Activated CD4-positive, alpha-beta T cell treated with anti-CD3 and anti-CD28 coated beads for 24 hours (primary cell): ENCODE measurements at places on chromosomes 7 and 10.

DNA sequence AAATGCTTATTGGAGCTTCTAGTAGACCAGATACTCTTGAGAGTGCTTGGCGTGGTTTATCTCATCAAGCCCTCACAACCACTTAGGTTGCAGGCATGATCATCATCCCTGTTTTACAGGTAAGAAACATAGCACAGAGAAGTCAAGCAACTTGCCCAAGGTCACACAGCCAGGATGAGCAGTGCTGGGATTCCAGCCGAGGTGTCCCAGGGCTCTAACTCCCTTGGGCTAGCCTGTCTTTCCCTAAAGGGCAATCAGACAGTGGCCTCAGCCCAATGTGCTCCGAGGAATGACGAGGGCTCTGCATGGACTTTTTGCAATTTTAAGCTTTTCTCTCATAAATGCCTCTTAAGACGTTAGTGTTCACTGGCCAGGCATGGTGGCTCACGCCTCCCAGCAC is 39.9 kb upstream of the SPDYE3 start:
- DNase-seq: no peak

DNA sequence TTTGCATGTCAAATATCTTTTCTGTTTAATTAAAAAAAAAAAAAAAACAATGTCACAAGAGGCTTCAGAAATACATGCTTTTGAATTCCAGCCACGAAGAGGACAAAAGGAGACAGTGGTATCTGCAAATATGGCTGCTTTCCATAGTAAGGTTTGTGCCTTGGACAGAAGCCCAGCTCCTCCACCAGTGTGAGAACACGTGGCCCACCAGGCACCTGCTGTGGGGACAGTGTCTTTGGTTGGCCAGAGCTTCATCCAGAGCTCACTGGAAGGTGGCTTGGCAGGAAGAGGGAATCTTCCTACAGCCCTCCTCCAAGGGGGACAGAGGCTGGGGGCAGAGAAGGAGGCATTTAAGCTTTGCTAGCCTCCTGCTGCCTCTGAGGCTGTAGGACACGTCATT is 144.6 kb downstream of the GLCCI1 start:
- no peak for DNase-seq

DNA sequence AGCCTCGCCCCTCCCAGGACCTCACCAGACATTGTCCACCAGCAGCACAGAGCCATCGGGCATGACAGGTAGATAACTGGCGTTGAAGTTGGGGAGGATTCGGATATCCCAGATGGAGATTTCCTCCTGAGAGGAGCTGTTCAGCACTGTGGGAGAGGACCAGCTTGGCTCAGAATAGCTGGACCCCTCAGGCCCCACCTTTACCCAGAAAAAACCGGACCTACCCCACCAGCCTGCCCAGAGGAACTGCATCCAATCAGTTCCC is 1.5 kb downstream of the TRAPPC14 start:
- no peak for DNase-seq

- DNase-seq: no peak
These were observed 69.1 kb downstream of the MBL2 start for GRCh38 chr10:52703451-52703850.
